NCI-H1417 treated with DMSO at 0.1 percent for 48 hours (cell line): ENCODE measurements at places on chromosomes 13 and 19.

- no peak for DNase-seq
Observed at GRCh38 chr19:55498246-55498840, 10.1 kb downstream of the SSC5D start.

DNA sequence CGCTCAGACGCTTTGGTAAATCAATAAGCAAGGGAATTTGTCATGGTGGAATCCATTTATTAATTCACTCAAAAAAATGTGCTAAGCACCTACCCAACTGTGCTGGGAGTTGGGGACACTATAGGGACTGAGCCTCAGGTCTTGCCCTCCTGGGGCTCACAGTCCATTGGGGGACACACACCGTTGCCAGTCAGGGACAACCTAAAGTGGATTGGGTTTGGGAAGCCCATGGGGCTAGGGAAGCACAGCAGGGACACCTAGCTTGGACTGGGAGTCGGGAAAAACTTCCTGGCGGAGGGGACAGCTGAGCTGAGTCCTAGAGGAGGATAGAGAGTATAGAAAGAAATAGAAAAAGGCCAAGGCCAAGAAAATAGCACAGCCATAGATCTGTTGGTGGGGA, 8.5 kb downstream of the FOSB start:
- DNase-seq, result no peak

DNA sequence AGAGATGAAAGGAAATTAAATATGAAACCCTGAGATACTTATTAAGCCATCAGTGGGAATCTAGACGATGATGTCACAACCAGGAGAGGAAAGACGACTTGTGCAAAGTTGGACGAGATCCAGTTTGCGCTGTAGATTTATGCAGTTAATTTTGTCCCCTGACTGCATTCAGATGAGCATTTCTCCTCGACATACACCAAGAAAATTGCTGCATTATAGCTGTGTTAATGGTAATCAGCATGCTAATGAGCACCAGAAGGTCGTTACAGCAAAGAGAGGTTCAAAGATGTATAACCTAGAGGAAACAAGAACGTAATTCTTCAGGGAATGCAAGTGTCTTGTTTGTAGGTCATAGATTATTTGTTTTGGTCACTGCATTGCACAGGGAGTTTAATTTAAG, 371.7 kb downstream of the RBM26 start:
- no peak for DNase-seq

DNA sequence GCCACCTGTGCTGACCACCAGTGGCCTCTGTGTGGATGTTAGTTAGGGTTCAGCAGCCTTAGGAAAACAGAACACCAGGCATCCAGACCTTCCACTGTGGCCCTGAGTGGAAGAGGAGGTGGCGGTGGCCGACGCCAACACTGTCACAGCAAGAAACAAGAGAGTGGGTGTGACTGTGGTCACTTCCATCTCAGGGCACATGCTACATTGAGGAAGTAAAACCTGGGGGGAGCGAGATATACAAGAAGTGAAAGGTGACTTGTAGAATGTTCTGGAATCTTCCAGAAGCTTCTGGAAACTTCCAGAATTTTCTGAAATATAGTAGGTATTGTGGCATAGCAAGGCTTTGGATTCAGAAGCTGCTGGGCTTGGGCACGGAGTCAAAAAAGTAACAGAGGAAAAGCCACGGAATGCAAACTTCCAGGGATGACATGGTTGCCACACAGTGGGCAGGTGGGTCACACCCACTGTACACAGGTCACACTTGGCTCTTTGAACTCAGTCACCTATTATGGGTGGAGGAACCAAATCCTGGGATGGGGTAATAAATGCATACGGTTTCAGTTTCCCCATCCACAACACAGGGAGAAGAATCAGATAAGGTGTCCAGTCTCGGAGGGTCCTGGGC, 24.3 kb downstream of the GNG7 start:
- DNase-seq, result no peak

DNA sequence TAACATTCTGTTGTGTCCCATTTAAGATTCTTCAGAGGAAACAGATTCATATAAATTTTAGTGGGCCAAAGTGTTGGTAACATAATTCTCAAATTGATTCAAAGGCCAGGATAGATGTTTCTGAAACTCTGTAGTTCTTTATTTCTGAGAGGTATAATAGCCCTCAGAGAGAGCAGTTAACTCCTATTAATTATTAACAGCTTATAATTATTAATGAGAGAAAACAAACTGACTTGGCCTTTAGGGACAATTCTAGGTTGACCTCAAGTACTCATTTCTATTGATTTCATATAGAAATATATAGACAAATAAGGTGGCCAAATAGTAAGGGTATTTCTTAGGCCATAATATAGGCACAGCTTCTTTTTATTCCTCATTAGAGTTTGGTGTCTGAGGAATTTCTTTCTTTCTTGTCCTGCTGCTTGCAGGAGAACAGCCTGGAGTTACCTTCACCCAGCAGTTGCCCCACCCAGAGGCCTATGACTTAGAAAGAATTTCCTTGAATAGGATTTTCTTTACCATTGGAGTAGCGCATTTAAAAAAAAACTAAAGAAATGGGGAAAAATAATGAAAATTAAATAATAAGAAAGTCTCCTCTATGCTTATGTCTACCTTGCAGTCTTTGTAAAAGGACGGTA, 1430.1 kb upstream of the SPRY2 start:
- DNase-seq, result no peak

GRCh38 chr19:32924200-32924599, 47.6 kb downstream of the CEP89 start:
- DNase-seq, result no peak

DNA sequence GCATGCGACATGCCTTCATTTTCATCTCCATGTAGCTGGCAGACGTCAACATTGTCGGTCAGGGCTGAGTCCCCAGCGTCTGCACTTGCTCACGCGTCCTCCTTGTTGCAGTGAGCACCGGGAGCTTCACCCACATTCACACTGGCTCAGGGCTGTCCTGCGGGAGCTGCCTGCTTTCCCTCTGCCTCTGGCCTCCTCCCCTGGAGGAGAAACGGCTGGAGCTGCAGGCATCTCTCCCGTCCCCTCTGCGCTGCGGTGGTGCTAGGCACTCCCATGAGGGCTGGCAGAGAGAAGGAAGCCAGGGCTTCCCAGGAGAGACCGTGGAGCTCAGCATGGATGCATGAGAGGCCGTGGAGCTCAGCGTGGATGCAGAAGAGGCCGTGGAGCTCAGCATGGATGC, 18.4 kb upstream of the TMEM255B start:
- no peak for DNase-seq

DNA sequence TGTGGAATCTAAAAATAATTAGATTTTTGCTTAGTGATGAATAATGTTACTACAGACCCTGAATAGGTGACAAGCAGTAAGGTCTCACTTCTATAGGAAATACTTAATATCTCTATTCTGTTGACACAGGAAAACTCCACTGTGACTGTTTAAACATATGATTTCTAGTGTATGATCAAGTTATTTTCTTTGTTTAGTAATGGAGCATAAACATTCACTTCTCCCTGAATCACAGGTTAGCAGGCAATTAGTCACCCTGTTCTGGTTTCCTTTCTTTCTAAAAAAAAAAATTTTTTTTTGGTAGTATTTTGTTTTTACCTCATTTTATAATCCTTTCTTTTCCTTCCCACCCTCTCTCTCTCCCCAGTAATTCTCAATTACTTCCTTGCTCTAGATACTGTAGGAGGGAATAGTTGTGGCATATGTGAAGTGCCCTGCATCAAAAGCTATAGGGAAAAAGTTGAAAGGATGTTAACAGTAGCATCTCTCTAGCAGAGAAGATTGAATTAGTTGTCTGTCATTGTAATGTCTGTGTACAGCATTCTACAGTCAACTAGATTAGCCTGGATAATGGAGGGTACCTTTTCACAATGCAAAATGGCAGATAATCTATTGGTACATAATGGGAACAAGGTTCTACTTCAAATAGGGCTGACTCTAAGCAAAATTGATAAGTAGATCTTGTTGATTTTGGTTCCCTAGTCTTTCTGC, 3.5 kb downstream of the HS6ST3 start:
- no peak for DNase-seq

- no peak for DNase-seq
Observed at GRCh38 chr19:23789246-23789645, 30.6 kb upstream of the ZNF681 start.

DNA sequence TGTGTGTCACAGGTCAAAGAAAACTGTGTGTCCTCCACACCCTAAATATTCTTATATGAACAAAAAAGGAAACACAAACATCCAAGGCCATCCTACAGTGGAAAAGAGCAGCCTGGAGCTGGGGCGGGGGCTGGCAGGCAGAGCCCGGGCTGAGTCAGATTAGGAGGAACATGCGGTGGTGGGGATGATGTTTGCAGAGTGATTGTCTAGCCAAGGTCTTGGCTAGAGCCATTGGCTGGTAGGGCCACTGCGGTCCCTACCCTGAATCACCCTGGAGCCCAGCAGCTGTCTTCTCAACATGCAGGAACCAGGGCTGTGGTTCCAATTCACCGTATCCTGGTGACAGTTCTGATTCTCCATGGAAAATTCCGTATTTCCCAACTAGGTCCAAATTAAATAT, 439.5 kb downstream of the FGF9 start:
- no peak for DNase-seq

DNA sequence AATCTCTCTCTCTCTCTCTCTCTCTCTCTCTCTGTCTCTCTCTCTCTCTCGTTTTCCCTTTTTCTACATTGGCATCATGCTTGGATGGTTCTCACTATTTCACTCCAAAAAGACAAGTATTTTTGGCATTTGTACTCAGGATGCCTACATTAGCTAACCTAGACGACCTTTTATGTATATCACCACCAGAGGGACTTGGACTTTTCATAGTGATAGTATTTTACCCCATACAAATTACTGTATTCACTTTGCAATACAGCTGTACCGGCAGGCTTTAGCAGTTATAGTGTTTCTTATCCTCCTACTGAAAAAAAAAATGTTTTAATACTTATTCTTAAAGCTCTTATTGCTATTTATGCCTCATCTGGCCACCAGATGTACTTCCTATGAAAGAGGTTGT, 687.2 kb upstream of the KLHL1 start:
- no peak for DNase-seq

- DNase-seq, result no peak
Observed at GRCh38 chr19:29260477-29261317, 47.7 kb upstream of the UQCRFS1 start.

DNA sequence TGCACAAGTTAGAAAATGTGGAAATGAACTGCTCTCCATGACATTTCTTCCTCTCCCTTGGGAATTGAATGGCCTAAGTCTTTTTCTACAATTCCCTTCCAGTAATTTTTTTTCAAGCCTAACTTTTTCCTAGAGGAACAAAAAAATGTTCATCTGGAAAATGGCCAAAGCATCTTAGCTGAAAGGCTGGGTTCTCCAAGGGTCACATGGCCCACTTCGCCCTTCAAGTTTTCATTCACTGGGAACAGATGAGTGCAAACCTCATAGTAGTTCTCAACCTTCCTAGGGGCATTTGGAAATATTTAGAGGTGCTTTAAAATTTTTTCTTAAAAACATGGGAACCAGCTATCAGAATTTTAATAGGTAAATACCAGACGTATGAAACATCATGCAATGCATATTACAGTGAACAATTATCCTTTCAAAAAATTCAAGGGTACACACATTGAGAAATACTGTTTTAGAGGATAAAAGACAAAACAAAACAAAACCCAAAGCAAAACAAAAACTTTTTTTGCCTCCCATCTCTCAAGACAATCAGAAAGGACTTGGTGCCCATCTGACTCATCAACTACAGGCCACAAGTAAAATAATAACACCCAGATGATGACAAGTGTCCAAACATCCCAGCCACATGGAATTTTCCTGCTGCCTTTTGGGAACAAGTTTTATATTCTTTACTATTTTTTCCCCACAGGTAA, 208.8 kb downstream of the SLITRK6 start:
- DNase-seq, result no peak

GRCh38 chr13:41488124-41488523, 30.8 kb downstream of the RGCC start:
- no peak for DNase-seq

- DNase-seq, result no peak
Observed at GRCh38 chr13:109899316-109899715, 112.9 kb upstream of the IRS2 start.

DNA sequence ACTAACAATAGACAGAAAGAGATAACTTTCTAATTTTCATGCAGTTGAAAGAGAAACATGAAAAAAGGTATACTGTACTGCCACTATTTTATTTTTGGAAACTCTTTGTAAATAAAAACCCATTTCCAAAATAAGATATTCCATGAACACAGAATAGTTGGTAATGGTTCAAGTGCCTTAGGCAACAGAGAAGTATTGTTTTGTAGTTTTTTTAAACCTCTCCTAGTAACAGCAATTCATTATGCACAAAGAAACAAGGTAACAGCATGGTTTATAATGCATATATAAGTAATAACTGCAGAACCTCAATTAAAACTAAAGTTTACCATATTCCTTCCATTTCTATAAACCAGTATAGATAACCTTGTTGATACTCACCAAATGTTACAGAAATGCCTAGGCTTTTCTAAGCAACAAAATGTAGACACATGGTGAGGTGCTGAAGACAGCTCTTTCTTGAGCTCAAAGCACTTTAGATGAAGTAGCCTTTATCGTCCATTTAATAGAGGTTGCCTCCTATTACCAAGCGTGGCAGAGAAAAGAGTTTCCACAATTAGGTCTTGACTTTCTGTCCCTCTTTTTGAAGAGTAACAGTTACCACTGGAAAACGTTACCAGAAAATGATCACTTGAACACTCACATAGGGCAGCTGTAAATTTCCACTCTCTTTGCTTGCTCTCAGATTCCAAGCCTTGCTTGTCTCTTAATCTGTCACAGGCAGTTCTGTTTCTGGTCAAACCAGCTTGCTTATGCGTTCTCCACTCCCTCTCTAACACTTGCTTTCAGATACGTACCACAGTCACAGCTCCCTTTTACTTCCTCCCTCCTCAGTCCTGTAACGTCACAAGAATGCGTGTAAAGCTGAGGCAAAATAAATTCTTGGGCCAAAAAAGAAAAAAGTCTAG, 42.9 kb downstream of the CAB39L start:
- DNase-seq, result no peak

- DNase-seq, result no peak
Observed at GRCh38 chr19:43759515-43759914, 4.8 kb upstream of the SMG9 start.

DNA sequence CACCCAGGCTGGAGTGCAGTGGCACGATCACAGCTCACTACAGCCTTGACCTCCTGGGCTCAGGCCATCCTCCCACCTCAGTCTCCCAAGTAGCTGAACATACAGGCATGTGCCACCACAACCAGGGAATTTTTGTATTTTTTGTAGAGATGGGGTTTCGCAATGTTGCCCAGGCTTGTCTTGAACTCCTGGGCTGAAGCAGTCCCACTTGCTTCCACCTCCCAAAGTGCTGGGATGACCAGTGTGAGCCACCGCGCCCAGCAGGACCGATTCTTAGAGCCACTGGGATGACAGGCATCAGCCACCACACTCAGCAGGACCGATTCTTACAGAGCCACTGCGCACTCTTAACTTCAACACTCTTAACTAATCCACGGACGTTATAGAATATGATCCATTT, 54.9 kb upstream of the RANBP3 start:
- no peak for DNase-seq

GRCh38 chr13:26956522-26957142, 196.0 kb upstream of the GPR12 start:
- DNase-seq, result no peak

GRCh38 chr19:35786299-35787160, 11.2 kb downstream of the ARHGAP33 start:
- no peak for DNase-seq
